Stimulated activated CD4-positive, alpha-beta T cell treated with anti-CD3 and anti-CD28 coated beads, TNF-alpha, amount 100 ng/mL, for 1 hour (primary cell): ENCODE measurements at places on chromosomes 11 and 22.

DNA sequence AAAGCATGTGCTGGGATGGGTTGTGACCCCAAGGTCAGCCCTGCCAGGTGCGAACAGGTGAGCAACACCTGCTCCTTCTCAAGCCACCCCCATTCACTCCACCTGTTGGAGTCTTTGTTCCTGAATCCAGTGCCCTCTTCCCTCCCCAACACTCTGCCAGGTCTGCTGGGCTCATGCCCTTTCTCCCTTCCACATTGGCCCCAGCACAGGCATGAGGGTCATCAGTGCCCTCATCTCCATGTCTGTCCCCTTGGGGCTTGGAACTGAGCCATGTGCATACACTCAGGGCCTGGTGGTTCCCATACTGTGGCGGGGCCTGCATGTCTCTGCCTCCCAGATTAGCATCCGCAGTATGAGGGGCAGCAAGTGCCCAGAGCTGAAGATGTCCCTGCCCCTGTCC lies 19.1 kb downstream of the RFPL2 start:
- no peak for DNase-seq

GRCh38 chr11:102590276-102591049 lies 34.7 kb downstream of the MMP20 start:
- DNase-seq: no peak

DNA sequence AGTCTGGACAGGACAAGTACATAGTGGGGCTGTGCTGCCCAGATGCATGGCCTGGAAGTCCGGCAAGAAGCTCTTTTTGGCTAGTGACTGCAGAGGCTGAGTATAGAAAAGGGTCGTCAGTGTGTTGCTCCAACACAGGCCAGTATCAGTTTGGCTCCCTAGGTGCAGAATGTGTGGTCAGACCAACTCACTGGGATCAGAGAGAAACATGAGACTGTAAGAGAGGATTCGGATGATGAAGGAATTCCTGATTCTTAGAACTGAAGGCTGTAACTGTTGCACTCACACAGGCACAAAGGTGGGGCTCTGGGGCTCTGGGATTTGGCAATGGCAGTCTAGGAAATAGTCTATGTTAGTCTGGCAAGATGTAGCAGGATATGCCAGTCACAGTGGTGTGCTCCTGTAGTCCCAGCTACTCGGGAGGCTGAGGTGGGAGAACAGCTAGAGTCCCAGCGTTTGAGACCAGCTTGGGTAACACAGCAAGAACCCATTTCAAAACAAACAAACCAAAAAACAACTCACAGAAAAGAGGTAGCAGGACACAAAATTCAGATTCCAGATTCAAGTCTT lies 11.1 kb upstream of the UPB1 start:
- DNase-seq: no peak

DNA sequence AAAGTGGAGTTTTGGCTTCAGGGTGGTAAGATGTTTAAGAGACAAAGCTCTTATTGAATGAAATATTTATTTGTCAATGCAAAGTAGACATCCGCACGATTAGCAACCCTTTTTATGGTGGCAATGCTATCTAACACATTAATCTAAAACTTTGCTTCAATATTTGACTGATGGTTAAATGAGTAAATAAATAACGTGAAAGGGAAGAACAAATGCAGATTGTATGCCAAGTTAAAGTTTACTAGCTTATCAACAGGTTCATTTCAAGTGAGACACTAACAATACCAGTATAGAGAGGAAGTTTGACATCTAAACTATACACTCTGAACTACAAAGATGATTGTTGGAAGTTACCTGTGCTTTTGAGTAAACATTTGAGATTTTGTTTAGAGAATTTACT lies 50.1 kb downstream of the AASDHPPT start:
- no peak for DNase-seq

GRCh38 chr22:24133187-24133965 lies 47.9 kb upstream of the SUSD2 start:
- no peak for DNase-seq

DNA sequence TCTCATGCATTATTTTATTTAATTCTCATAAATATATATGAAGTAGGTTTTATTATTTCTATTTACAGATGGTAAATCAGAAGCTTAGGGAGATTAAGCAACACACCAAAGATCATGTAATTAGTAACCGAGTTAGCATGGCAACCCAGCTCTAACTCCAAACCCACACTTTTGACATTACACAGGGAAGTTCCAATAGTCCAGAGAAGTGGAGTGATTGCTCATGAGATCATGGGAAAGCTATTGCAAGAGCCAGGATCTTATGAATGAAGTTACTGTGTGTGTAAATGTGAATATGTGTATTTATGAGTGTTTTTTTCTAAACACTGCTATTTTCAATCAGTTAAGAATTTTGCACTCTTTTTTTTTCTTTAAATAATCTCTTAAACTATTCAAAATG lies 225.8 kb upstream of the KIRREL3 start:
- no peak for DNase-seq

DNA sequence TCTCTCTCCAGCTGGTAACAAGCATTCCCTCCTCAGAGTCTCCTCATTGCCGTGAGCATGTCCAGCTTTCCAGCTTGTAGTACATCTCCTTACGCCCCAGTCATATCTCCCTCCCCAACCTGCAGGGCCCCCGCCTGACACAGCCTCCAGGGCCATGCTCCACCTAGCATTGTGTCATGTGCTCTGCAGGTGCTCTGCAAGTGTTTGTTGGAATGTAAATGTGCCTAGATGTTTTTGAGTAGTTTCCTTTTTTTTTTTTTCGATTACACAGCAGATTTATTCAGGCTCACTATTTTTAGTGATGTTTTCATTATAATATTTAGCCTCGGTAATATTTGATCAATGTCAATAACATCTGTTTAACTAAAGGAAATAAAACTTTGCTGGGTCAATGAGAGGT lies 82.5 kb downstream of the NCAM1 start:
- no peak for DNase-seq

DNA sequence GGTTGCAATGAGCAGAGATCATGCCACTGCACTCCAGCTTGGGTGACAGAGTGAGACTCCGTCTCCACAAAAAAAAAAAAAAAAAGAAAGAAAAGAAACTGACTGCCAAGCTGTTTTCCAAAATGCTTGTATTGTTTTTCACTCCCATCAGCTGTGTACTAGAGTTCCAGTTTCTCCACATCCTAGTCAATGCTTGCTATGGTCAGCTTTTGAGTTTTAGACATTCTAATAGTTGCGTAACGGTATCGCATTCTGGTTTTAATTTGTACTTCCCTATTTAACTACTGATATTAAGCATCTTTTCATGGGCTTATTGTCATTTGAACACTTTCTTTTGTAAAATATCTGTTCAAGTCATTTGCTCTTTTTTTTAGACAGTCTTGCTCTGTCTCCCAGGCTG lies 55.7 kb downstream of the TSPAN18 start:
- DNase-seq: no peak

- no peak for DNase-seq
Measured at GRCh38 chr11:40405614-40406013, 1053.8 kb downstream of the LRRC4C start.

- DNase-seq: no peak
Measured at GRCh38 chr22:22836635-22837034, 51.0 kb upstream of the IGLL5 start.

- no peak for DNase-seq
Measured at GRCh38 chr11:15053191-15053685, 20.2 kb upstream of the CALCB start.

DNA sequence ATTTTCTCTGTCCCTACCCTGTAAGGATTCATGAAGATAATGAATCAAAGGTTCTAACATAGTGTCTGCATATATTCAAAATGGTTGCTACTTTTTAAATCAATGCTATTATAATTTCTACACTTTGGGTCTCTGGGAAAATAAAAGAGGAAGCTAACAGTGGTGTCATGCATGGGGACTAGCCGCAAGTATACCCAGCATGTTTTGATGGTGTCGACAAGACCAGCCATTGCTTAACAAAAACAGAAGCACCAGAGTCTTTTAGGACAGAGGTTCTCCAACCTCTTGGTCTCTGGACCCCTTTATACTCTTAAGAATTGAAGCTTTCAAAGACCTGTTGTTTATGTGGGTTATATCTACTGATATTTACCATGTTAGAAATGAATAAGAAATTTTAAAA lies 37.8 kb downstream of the RNF141 start:
- no peak for DNase-seq

- DNase-seq: no peak
Measured at GRCh38 chr11:9691865-9692264, 28.0 kb downstream of the SWAP70 start.

DNA sequence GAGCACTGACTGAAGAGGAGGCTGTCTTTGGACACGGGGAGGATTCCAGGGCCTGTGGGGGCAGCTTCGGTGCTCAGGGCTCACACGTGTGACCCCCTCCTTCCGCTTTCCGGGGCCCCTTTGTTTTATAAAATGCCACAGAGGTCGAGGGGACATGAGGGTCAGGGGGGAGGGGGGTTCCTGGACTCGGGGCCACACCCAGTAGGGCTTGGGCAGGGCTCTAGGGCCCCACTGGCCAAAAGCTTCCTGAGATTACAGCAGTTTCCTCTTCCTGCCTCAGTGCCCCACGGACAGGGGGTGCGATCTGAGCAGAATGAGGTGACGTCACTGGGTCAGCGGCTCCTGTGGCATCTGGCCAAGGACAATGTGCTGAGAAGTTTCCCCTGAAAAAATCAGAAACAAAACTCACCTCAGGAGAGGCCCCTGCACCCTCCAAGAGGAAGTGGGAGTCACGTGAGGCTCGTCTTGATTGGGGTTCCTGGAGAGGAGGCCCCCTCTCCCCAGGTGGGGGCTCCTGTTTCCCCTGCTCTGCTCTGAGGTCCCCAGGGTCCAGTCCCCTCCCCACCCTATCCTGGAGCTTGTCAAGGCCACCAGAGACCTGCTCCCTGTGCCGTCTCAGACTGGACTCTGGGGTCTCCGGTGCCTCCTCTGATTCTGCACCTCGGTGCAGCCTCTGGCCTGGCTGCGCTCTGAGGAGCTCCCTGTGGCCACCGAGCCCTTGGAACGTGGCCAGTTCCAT lies 6.4 kb upstream of the IFITM3 start:
- DNase-seq: no peak

DNA sequence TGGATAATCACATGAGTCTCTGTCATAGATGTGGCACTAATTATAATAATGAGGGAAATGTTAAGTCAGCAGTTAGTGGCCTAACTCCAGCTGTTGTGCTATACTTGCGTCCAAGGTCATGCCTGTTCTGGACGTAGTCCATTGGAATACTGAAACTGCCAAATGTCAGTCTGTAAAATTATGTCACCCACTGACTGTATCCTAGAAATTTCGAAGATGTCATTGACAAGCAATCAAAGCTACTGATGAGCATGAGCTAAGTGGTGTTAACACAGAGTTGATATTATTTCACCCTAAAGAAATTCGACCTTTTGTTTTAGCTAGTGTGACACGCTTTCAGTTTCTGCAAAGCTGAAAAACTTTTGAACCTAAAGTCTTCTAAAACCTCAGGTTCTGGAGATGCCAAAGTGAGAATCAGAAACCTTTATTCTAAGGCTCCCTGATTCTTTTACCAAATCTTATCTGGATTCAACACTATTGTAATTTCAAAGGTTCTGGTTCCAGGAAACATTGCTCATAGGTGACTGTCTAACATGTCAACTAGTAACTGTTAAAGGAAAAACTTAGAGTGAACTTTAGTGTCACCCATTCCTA lies 14.9 kb upstream of the ME3 start:
- DNase-seq: no peak

DNA sequence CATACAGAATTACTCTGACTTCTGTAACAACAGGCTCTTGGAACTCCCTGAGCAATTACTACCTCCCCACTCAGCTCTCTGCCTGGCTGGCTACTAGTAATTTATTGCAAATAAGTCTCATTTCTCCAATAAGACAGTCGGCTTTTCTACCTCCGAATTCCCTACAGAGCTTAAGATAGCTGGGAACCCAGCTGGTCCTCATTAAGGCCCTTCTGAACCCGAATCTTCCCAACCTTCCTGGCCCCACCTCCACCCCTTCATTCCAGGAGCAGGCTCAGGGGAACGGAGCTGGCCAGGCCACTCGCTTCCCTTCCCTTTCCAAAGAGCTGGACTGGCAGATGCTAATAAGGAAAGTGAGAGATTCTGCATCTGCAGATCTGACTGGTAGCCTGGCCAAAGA lies 21.6 kb downstream of the TMPRSS5 start:
- no peak for DNase-seq

DNA sequence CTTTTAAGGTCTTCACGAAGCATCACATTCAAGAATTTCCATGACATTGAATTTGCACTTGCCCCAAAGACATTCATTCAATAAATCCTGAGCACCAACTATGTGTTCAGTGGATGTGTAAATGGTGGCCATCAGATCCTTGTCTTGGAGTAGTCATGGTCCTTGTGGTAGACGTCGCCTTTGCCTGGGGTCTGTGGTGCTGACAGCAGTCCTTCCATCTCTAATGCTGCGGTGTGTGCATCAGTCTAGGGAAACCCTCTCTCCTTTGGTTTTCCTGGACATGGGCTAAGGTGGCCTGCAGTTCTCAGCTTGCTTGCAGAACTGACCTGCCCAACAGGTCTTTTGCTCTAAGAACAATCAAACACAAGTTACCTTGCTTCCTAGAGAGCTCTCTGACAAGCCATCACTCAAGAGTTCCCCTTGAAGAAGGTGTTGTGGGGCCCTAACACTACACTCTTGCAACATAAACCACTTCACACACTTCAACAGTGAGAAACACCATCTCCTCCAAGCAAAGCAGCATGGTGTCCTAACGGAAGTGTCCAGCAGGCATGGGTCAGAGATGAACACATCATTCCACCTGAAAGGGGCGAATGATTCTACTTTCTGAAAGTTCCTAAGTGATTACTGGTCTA lies 72.1 kb downstream of the BUD13 start:
- no peak for DNase-seq

DNA sequence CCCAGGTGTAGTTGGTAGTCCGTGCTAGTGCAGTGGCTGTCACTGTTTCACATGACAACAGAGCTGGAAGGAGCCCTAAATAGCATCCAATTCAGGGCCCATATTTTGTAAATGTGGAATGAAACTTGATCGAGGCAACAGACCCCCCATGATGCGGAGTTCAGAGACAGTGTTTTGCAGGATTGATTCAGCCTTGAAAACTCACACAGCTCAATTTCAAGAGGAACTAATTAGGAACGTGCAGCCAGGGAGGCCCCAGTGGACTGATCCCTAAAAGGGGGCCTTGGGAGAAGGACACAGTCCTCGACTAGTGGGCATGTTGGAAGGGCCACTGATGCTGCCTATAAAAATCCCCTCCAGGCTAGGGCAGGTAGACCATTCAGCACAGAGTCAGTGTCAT lies 61.0 kb upstream of the TTC12 start:
- no peak for DNase-seq

GRCh38 chr11:133934599-133935550 lies 21.9 kb downstream of the IGSF9B start:
- DNase-seq: no peak
